Sciatic nerve (tissue), 2 donors: ENCODE measurements at places on chromosomes 2 and 18.

- DNase-seq = no peak
These were observed 77.6 kb upstream of the RAB6C start for GRCh38 chr2:129901754-129902415.

DNA sequence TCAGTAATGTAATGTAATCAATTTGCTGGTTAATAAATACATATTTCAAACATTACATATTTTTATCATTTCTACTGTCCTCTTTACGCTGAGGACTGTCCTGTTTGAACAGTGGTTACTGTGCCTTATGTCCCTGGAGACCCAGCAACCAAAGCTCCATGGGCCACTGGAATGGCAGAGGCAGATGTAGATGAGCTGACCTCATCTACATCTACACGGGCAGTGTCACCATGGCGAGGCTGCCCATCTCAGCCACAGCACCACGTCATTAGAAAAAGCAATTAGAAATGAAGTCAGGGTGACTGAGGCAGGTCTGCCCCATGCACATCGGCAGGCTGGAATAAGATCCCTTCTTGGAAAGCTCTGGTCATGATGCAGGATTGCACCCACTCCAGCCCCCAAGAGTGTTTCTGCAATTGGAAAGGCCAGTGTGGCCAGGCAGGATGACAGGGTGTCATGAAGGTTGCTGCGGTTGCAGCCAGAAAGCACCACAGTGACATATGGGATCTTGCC is 237.5 kb downstream of the NDUFA10 start:
- peak; percentile 10 for DNase-seq

DNA sequence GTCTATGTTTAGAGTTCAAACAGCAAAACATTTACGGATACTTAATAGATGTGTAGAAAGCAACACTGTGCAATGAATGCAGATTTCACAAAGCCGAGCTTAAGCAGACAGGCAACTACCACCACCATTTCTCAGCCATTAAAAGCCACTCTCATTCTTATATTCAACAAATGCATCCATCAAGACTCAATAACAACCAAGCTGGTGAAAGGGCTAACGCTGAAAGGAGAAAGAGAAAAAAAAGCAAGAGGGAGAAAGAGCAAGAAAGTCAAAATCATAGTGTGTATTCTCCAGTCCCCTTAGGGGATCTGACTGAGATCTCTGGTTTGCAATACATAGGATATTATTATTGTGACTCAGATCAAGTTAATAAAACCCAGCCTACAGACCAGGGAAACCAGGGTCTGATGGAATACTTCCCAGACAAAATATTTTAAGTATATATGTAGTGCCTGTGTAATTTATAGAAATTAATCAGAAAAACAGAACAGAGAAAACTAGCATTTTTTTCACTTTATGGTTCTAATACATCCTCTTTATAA is 14.1 kb downstream of the SATB2 start:
- DNase-seq = no peak

- no peak for DNase-seq
These were observed 3.3 kb upstream of the NAPG start for GRCh38 chr18:10522574-10522973.

GRCh38 chr2:127014224-127014623 is 92.7 kb downstream of the BIN1 start:
- DNase-seq = no peak

DNA sequence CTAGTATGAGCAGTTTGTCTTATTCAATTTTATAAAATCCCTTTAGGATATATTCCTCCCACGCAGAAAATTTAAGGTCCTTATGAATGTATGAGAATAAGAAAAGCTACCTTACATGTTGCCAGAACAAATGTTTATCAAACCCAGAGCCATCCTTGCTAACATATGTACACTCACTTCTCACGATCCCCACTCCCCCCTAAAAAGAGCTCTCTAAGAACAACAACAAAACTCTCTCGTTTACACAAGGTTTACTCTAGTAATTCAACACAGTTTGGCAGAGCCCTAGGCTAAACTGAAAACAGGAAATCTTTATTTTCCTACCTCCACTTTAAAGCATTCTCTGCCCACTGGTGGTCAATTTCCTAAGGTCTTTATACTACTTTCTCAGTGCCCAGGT is 504.9 kb downstream of the ZEB2 start:
- no peak for DNase-seq

DNA sequence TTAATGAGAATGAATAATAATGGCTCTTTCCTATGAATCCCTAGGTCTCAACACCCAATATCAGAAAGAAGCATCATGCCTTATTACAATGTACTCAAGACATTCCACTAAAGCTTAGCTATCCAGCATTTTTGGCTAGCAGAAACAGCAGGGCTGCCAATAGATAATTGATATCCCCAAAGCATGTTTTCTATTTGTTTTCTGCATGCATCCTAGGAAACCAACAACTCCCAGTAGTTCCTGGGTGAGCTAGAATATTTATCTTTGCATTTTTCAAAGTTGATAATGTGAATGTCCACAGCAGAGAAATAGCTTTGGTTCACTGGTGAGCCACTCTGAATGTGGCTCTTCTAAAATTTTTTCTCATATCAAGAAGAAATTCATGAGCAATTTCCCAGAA is 5.8 kb upstream of the ANTXR1 start:
- DNase-seq = no peak

DNA sequence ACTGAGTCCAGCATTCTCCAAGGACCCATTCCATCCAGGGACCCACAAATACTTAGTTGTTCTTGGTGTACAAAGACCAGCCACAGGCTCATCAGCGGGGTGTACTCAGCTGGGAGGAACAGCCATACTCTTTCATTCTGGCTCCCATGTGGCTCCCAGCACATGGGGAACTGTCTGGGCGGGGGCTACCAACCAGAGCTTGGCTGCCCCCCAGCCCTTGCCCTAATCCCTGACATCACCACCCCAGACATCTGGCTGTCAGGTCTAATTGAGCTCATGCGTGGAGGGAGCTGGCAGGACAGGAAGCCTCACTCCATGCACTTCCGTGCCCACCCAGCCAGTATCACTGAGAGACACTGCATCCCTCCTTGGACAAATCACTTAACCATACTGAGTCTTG is 283.6 kb downstream of the DYSF start:
- peak; percentile 43 for DNase-seq

DNA sequence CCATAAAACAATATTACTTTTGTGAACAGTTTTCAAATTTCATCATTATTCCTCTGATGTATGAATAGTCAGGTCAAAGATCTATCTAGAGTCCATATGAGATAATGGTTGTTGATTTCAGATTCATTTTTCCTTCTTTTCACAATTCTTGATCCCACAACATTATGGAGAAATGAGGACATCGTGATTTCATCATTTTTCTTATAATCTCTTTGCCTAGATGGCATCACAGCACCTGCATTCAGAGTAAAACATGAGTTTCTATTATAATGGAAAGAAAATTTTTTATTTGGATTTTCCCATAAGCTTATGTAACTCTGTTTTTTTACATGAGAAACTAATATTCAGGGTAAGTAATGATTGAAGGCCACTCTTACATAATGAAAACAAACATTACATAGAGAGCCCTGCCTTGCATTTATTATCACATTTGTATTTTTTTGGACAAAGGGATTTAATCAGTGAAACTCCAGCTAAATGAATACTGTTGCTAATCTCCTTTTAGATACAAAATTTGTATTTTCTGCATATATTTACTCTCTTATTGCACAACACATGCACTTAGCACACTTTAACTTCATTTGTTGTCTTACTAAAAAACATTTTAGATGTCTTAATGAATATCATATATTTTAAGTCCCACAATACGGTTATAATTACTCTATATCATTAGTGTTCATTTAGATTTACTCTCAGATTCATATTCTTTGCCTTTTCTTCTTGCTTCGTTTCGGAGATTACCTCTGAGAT is 188.4 kb upstream of the KYNU start:
- no peak for DNase-seq

GRCh38 chr2:48965204-48965603 is 189.1 kb downstream of the FSHR start:
- DNase-seq = no peak

GRCh38 chr2:229090225-229090624 is 180.9 kb downstream of the PID1 start:
- DNase-seq = no peak

DNA sequence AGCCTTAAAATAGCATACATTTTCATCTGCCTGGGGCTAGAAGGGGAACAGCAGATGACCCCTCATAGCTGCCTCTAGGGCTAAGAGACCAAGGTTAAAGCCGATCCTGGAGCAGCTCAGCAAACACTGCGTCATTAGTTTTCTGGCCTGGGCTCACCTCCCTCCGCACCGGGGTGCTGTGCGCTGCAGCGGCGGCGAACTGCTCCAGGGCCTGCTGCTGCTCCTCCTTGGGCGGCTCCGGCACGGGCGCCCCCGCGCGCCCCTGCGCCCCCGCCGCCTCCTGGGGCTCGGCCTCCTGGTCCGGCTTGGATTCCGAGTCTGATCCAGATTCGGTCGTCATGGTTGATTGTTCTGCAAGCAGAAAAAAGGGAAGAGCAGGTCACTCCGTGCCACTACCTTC is 55.0 kb downstream of the EPB41L3 start:
- no peak for DNase-seq

GRCh38 chr2:48134704-48135103 is 228.4 kb upstream of the FBXO11 start:
- no peak for DNase-seq

- DNase-seq = peak; percentile 74
These were observed 491 bp downstream of the L3MBTL4 start for GRCh38 chr18:6414118-6414722.

DNA sequence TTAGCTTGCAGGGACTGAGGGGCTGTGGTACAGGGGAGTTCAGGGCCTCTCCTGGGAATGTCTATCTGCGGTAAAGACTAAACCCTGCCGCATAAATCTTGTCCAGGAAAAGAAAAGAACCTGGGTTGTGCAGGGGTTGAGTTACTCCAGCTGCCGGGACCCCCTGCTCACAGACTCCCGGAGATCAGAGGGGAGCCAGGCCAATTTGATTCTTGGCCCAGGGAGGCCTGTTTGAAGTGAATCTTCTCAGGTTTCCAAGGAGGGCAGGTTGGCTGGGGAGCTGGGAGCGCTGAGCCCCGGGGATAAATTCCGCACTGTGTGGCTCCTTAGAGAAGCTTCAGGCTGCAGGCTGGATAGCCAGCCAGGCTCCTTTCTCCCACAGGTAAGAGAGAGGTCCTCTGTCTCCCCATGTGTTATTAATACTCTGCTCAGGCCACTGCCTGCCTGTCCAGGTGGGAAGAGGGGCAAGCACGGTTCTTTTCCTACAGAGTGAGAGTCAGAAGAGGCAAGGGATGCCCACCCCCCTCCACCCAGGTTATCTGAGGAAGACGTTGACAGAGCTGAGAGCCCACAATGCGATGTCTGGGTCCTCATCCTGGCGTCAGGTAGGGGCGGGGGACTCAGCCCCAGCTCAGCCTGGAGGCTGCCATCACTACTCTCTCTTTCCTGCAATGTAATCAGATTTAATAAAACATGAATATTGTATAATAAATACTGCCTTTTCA is 82.7 kb downstream of the LONRF2 start:
- DNase-seq = no peak

DNA sequence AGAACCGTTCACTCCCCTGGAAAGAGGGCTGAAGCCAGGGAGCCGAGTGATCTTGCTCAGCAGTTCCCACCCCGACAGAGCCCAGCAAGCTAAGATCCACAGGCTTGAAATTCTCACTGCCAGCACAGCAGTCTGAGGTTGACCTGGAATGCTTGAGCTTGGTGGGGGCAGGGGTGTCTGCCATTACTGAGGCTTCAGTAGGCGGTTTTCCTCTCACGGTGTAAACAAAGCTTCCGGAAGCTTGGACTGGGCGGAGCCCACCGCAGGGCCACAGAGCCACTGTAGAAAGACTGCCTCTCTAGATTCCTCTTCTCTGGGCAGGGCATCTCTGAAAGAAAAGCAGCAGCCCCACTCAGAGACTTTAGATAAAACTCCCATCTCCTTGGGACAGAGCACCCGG is 180.8 kb downstream of the WDR7 start:
- DNase-seq = no peak

DNA sequence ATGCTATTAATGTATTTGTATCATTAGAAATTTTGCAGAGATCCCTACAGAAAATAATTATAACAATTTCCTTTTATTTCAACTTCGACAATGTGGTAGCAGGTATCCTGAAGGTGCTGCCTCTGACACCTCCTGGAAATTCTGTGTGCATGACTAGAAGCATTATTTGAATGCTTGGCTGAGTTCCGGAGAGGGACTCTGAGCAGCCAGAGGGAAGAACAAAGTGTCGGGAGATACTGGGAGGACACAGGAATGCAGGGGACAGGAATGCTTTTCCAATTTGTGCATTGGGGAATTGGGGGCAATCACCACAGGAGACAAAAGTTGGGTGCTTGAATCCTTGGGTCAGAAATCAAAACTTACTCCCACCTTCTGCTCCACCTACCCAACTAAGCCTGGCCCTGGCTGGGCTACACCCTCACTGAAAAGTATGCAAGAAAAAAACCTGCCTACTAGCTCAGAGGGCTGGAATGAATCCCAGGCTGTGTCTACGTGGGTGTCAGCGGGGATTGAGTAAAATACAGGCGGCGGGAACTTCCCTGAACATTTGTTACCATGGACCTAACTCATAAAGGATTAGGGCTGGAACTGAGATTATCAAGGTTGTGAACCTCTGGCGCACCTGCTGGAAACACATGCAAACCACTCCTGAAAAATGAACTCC is 299.3 kb downstream of the SOX11 start:
- DNase-seq = no peak

GRCh38 chr2:190947711-190948251 is 66.2 kb downstream of the STAT1 start:
- DNase-seq = no peak

- DNase-seq = peak; percentile 70
These were observed 163.5 kb downstream of the UXS1 start for GRCh38 chr2:106030287-106031268.

GRCh38 chr2:26182887-26183630 is 10.2 kb downstream of the GAREM2 start:
- DNase-seq = no peak

GRCh38 chr2:177093371-177093770 is 119.2 kb upstream of the HNRNPA3 start:
- DNase-seq = no peak

GRCh38 chr2:130316596-130316995 is 26.1 kb upstream of the IMP4 start:
- no peak for DNase-seq

GRCh38 chr2:6956566-6956965 is 39.4 kb downstream of the RNF144A start:
- DNase-seq = no peak

GRCh38 chr2:46459694-46460093 is 19.7 kb upstream of the TMEM247 start:
- no peak for DNase-seq
